ENCODE measurements at places on chromosomes 2 and 18.
A peak's percentile ranks its signal among the peaks of the same experiment; 100 is the strongest.

DNA sequence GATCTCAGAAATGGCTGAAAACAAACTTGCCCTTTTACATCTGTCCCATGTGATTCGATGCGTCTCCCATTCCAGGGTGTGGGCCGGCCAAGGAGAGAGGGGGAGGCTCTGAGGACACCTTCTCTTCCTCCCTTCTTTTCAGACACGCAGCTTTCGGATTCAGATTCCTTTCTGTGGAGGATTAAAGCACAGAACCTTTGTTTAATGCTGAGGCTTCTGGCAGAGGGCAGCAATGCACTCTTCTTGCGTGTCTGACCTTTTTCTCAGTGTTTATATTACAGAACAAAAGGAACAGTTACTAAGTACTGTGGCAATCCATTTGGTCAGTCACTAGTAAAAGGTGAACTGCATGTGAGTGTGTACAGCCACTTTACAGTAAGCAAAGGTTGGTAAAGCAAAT, 268.9 kb upstream of the CCDC68 start:
- DNase-seq: no peak

- no peak for DNase-seq
Observed at GRCh38 chr2:86596118-86596517, 27.5 kb downstream of the RNF103 start.

DNA sequence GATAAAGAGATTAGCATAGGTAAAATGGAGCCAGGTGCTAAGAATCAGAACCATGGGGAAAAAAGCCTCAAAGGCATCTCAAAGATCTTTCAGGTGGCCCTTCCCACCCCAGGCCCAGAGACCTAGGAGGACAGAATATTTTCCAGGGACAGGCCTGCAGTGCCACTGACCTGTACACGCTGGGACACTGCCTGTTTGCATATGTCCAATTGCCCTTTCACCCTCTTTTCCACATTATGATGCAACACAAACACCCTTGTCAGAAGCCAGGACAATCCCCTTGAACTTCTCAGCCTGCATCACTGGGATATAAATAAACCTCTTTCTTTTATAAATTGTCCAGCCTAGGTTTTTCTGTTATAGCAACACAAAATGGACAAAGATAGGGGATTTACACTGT, 419.1 kb downstream of the TRIB2 start:
- DNase-seq: no peak

- peak; percentile 20 for DNase-seq
Observed at GRCh38 chr2:69742322-69742952, 503 bp downstream of the ANXA4 start.

- no peak for DNase-seq
Observed at GRCh38 chr18:76255070-76255683, 239.9 kb downstream of the ZNF516 start.

DNA sequence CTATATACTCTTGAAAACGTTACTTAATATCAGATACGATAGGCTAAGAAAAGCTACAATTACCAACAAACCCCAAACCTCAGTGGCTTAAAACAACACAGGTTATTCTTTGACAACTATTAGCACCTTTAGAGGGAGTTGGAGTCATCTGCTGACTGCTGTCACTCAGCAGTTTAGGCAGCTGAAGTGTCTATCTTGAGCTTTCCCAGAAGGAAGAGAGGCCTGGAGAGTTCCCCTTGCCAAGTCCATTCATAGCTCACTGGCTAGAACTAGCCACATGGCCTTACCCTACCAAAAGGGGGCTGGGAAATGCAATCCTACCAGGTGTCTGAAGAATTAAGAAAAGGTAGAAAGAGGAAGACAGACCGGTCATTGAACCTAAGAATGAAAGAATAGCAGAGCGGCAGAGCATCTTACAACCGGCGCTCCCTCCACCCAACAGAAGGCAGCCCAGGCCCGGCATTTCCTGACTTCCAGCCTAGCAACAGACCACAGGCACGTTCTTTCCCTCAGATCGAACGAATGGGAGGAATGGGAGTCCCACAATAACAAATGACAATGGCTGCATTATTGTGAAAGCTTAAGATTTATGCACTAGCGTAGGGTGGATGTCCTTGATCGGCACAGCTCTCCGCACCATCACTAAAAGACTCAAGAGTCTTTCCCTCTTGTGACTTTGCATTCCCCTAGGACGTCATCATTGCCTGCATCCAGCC, 211.2 kb upstream of the CTAGE1 start:
- DNase-seq: no peak

DNA sequence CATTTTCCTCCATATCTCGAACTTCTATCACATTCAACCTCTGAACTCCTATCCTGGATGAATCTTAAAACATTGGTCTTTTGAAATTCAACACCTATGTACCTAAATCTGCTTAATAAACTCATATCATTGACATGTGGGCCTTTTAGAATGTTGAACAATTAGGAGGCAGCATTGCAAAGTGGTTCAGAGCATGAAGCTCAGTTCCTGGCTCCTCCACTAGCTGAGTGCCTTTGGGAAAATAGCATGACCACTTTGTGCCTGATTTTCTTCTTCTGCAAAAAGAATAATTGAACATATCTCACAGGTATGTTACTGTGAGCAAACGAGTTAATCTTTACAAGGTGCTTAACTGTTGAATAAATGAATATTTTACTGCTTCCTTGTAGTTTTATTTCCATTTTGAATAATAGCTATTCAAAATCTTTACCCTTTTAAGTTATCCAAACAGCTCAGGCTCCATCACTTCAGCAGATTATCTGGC, 14.3 kb upstream of the ITPRID2 start:
- no peak for DNase-seq

GRCh38 chr2:60352491-60353405, 200.7 kb downstream of the BCL11A start:
- DNase-seq: no peak

- DNase-seq: no peak
Observed at GRCh38 chr2:100446696-100447095, 23.6 kb upstream of the NMS start.

DNA sequence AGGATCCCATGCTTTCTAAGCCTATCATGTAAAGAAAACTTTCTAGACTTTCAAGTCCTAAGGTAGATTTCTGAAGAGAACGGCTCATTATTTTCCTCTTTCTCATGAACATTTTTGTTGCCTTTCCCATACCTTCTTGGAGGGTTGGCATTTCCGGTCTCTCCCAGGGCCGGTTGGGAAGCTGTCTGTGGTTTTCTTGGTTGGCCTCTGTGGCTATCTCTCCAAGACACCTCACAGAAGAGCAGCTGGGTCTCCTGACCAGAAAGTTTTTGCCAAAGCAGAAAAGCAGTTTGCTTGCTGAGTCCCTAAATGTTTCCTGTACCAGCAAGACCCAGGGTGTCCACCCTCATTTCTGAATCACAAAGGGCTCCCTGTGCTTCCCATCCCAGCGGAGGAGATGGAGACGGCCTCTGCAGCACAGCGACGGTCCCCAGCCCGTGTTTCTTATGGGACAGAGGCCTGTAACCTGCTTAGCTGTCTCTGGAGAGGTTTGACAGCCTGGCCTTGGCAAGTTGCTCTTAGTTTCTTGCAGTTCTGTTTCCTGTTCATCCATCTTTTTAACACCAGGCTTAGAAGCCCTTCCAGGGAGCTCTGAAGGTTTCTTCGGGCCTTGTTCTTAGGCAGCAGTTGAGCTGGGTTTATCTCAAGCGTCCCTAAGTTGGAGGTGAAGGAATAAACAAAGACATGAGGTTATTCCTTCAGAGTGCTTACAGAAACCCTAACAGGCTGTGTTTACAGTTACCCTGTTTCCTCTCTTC, 39.8 kb downstream of the GREB1 start:
- no peak for DNase-seq

- peak; percentile 86 for DNase-seq
Observed at GRCh38 chr2:42046819-42047487, 868 bp upstream of the PKDCC start.

- no peak for DNase-seq
Observed at GRCh38 chr2:171745141-171745540, 57.9 kb downstream of the DYNC1I2 start.

DNA sequence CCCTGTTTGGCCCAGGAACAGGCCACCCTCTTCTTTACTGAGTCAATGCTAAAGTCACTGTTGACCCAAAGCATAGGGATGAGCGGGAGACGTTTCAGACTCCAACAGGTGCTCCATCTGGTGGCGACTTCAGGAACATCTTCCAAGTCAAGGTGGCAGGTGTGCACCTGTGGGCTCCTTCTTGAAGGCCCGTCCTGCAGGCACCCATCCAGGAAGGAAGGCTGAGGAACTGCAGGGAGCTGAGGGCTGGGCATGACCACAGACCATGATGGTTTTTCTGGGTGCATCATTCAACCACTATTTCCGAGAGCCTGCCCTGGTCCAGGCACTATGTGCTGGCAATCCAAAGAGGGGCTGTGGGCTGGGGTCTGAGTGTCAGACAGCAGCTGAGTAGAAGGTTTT, 142.8 kb downstream of the NDUFA10 start:
- DNase-seq: peak; percentile 45

DNA sequence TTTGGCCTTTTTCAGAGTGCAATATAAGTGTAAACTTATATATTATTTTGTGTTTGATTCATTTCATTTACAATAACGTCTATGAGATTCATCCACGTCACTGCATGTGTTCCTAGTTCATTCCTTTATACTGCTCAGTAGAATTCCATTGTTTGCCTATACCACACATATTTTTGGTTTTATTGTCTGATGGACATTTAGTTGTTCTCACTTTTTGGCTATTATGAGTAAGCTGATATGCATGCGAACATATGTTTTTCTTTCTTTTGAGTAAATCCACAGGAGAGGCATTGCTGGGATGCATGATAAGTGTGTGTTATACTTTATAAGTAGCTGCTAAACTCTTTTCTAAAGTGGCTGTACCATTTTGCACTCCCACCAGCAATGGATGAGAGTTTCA, 314.8 kb upstream of the HS6ST1 start:
- no peak for DNase-seq

DNA sequence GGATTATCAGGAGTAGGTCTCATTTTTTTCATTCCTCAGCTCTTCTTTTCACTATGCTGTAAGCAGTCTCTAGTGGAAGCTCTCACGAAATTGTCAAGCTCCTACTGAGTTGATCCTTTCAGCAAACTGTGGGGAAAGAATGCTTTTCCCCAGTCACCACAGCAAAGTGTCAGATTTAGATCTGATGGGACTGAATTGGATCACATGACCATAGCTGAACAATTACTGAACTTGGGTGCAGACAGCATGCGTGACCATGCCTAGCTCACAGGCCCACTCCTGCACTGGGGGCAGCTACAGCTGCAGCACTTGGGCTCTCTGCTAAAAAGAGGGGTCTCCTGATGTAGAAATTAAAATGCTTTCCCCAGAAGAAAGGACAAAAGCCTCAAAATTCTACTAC, 3.1 kb downstream of the ARHGAP15 start:
- no peak for DNase-seq

DNA sequence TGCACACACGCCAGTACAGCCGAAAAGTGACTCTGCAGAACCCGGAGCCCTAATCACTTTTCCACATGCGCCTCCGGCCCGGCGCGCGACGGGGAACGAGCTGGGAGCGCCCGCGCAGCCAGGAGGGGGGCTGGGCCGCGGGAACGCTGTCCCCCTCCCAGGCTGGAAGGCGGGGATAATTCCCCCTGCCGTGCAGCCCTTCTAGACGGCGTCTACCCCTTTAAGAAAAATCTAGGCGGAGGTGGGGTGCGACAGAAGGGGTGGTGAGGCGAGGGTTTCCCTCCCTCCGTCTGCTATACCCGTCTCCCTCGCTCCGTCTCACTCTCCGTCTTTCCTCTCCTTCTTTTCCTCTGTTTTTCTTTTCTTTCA, 2.4 kb downstream of the CYP26B1 start:
- no peak for DNase-seq
